ENCODE measurements at places on chromosomes 5 and 9.

DNA sequence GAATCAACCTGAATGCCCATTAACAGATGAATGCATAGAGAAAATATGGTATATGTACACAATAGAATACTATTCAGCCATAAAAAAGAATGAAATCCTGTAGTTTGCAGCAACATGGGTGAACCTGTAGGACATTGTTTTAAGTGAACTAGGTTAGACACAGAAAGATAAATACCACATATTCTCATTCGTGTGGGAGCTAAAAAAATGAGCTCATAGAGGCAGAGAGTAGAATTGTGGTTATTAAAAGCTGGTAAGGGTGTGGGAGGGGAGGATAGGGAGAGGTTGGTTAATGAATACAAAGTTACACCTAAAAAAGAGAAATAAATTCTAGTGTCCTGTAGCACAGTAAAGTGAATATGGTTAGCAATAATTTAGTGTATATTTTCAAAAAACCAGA lies 23.5 kb downstream of the PTTG1 start:
- DNase-seq: no peak

GRCh38 chr9:125990793-125991220 lies 243.6 kb downstream of the PBX3 start:
- no peak for DNase-seq

- no peak for DNase-seq
These were observed 333.1 kb downstream of the ASTN2 start for GRCh38 chr9:117081641-117082317.

DNA sequence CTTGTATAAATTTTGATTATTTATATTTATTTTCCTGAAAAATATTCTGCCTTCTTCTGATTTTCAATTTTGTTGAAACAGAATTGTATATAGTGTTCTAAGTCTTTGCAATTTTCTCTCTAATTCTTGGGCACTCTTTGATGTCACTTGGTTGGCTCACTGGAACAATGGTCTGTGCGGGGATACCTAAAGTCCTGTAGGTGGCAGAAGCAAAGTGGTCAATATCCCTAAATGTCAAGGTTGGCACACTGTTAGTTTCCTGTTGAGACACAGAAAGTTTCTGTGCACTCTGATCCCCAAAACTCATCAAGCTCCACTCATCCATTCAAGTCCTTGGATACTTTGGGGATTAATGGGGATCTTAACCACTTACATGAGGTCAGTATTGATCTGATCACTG lies 480.8 kb upstream of the CCNG1 start:
- DNase-seq: no peak

GRCh38 chr5:111694133-111694532 lies 62.9 kb downstream of the NREP start:
- no peak for DNase-seq

DNA sequence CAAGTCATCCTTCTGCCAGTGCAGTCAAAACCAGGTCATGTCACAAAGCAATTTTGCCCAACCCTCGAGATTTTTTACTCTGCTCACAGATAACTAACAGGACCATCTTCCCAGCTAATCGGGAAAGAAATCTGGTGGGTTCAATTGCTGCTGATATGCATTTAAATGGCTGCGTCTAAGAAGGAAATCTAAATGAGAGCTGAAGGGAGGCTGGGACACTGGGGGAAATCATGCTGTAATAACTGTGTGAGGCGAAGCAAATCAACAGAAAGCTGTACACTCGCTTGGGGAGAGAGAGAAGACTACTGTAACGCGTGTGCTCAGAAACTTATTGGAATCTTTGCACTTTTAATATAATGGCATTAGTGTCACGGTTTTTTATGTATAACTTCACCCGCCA lies 535.0 kb downstream of the CDK5RAP2 start:
- DNase-seq: no peak

- DNase-seq: peak; percentile 23
These were observed 89.7 kb upstream of the SAP30L start for GRCh38 chr5:154356020-154356655.

DNA sequence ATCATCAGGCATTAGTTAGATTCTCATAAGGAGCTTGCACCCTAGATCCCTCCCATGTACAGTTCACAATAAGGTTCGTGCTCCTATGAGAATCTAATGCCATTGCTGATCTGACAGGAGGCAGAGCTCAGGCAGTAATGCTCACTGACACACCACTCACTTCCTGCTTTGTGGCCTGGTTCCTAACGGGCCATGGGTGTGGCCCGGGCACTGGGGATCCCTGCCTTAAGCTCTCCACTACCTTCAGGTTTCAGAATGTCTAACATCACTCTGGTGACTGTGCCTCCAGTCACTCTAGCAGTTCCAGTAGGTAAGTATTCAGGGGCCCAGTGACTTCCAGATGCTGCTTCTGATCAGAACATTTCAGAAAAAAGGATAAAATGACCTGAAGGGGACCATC lies 152.4 kb downstream of the LRRC70 start:
- DNase-seq: peak; percentile 46

GRCh38 chr9:130542457-130543228 lies 36.7 kb upstream of the FUBP3 start:
- DNase-seq: no peak

GRCh38 chr9:72952381-72952690 lies 517 bp downstream of the ALDH1A1 start:
- no peak for DNase-seq

DNA sequence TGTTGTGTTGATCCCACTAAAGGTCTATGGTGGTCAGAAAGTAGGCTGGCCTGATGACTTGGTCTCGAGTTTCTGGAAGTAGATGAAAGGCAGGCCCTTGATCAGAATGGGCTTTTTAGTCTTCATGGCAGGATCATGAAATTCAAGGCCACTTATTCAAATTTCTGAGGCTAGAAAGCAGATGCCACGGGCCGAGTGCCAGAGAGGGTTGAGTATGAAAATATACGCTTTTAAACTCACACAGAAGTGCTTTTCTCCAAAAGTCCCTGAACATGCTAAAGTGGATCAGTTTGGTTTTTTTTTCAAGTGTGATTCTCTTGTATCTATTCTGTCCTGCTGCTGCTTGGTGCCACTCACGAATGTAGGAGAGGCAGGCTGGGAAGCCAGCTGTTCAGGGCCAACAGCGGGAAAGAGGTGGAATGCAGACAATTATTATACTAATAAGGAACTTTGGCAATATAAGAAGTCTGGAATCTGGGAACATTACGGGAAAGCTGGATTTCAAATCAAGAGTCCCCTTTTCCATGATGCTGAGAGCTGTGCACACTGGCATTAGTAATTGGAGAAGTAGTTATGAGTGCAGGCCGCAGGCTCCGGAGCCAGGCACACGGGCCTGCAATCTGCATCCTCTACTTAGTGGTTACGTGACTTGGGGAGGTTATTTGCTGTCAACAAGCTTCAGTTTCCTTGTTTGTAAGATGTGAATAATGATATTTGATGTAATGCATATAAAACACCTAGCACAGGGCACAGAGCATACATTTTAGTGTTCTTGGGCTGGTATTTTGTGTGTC lies 95.8 kb downstream of the LMNB1 start:
- DNase-seq: no peak

- no peak for DNase-seq
These were observed 5.1 kb downstream of the RCL1 start for GRCh38 chr9:4797854-4798150.

DNA sequence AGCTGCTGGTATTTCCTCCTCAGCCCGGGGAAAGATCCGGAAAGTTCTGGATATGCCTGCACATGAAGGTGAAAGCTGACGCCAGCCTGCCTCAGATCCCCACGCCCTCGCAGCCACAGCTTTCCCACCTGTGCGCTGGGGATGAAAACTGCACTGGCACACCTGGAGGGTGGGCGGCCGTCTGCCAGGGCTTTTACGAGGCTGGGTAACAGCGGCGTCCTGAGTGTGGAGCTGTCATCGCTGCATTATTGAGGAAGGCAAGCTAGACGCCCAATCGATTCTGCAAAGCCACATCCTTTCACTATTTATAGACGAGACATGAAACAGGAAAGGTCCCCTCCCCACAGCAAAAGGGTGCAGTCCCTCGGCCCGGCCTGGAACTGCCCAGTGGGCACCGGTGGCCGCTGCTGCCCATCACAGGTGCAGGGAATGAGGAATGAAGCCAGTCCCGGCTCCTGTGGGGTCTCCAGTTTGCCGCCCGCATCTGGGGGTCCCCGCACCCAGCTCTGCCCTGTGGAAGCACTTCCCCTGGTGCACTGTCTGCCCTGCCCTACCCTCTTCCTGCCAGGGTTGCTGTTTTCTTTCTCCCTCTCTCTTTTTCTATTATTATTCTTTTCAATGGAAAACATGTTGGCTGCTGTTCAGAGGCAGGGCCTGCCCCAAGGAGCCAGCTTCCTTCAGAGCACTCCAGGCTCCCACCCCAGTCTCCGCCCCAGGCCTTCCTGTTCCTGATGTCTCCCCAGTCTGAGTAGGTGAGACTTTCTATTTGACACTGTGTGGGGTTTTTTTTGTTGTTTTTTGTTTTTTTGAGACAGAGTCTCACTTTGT lies 7.0 kb downstream of the NOTCH1 start:
- DNase-seq: peak; percentile 91

DNA sequence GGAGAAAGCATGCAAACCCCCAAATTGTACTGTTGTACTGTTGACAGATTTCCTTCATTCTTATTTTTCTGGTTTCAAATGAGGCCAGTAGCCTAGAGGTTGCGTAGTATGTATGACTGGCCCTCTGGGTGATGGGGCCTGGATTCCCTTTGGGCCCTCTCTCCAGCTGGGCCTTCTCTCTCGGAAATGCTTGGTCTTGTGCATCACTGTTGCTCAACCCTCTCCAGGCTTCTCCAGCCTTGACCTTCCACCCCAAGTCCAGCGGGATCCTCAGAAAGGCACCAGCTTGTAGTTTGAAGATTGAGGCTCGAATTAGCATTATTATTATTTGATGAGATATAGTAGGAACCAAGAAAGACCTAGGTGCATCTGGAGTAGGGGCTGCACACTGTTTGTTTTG lies 87.0 kb downstream of the ANGPTL2 start:
- DNase-seq: no peak

DNA sequence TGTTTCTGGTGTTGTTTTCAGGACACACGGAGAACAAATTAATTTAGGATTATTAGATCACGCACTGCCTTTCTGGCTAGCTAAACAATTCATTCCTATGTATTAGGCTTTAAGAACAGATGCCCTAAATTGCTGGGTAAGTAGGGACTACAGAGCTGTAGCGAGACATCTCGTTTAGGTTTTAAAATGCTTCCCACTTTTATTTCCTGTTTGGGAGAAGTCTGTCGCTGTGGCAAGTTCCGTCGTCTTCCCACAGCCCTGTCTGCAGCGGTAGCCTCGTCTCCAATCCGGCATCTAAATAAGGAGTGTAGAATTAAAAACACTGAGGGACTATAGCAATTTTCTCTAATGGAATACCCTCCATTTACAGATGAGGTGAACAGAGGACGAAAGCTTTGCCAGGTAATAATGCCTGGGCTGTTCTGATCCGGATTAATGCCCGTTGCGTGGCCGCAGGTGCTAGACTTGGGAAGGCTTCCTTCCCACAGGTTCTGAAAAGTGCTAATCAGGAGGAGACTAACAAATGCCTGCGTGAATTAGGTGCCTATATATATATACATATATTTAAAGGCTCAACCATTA lies 1.3 kb upstream of the TRIM36 start:
- no peak for DNase-seq

DNA sequence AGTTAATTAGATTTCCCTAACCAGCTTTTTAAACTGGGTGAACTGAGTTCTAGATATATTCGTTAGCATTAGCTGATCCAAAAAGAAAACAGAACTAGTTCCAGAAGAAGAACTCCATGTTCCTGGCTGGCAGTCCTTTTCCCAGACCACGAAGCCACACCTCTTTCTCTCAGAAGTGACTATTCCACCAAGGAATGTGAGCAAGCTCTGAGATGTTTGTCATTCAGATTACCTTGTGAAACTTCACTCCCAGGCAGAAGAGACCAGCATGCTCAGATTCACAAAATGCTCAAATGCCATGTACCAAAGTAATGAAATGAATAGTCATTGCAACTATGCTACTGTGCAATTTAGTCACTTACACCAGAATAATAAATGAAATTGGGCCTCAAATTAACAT lies 4.4 kb upstream of the SSBP2 start:
- no peak for DNase-seq

DNA sequence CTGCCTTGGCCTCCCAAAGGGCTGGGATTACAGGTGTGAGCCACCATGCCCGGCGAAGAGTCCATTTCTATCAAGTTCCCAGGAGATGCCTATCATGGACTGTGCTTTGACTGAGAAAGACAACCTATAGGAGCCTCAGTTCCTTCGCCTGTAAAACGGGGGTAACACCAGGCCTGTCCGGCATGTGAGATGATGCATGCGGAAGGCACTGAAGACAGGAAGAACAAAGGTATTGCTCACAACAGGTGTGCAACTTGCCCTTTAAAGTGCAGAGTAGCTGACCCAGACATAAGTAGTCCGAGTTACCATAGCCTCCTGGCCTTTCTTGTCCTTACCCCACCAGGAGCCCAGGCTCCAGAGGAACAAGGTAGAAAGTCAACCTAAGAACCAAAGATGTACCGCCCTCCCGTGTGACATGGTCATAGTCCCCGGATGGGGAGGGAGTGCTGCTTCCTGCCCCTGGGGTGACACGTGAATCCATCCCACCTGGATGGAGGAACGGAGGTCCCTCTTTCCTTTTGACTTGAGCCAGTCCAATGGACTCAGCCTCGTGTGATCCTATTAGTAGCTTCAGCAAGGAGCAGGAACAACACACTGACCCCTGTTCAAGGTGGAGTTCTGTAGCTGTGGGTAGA lies 60.3 kb downstream of the HSPA4 start:
- no peak for DNase-seq

DNA sequence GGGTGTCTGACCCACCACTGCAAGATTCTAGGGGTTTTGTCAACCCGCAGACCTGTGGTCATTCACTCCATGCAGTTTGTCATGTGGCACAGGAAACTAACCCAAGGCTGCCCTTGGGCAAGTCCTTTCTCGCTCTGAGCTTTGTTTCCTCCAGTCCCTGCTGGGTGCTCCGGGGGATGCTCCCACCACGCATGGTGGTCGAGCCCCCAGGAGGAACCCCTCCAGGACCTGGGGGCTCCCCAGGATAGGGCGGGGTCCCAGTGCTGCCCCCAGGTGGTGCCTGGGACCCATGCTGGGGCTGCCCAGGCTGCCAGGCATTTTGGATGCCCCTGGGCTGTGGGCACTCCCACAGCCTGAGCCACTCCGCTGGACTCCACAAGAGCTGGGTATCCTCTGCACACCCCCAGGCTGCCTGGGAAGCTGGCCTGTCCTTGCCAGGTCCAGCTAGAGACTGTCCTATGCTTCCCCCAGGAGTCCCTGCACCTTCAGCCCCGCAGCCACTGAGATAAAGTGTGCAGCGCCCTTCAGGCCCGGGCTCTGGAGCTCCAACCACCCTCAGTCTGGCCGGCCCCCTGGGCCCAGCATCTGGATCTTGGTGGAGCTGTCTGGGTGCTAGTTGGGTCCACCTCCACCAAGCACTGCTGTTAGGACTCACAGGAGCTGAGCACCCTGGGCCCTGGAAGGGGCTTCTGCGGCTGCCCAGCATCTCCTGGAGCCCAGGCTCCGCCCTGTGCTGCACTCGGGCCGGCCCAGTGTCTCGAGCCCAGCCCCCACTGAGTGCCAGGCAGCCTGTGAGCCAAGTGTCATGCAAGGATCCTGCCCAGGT lies 104.3 kb downstream of the PHF2 start:
- DNase-seq: no peak

Measured in activated CD4-positive, alpha-beta T cell treated with anti-CD3 and anti-CD28 coated beads, Interleukin-10, Interleukin-2, amounts not matched to agents 100 ng/mL and 50 ng/mL, durations not matched to agents 16 hours and 8 hours (primary cell).